ENCODE measurements at places on chromosomes 2 and 18.

- no peak for DNase-seq
These were observed 2.0 kb upstream of the ZAP70 start for GRCh38 chr2:97711394-97711711.

DNA sequence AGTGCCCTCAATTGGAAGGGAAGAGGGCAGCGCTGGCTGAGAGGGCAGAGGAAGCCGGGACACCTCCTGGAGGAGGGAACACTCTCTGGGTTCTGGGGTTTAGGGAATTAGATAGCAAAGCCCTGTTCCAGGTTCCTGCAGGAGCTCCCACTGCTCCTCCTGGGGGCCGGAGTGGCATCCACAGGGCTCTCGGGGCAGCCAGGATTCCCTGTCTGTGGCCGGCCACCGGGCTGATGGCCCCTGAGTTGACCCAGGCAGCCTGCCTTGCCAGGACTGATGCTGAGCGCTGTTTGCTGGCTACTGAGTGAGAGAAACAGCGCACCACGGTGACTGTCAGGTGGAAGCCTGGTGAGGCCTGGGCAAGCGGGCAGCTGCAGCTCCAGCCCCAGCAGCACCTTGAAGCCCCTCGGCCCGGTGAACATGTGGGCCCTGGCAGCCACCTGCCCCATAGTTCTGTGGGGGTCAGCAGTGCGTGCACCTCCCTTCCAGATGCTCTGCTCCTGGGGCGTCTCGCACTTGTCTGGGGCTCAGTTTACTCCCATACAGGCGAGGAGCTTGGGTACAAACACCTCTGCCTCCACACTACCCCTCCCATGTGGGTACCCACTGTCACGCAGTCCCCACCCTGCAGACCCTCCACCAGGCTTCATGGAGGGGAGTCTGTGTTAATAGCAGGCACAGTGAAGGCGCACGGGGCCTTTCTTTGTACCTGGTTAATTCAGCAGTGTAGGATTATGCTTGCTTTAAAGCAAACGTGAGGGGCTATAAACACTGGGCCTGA lies 7.7 kb upstream of the ALLC start:
- no peak for DNase-seq

GRCh38 chr2:3101016-3101942 lies 276.3 kb downstream of the EIPR1 start:
- no peak for DNase-seq

GRCh38 chr2:131584940-131585339 lies 57.3 kb downstream of the CCDC74A start:
- no peak for DNase-seq

DNA sequence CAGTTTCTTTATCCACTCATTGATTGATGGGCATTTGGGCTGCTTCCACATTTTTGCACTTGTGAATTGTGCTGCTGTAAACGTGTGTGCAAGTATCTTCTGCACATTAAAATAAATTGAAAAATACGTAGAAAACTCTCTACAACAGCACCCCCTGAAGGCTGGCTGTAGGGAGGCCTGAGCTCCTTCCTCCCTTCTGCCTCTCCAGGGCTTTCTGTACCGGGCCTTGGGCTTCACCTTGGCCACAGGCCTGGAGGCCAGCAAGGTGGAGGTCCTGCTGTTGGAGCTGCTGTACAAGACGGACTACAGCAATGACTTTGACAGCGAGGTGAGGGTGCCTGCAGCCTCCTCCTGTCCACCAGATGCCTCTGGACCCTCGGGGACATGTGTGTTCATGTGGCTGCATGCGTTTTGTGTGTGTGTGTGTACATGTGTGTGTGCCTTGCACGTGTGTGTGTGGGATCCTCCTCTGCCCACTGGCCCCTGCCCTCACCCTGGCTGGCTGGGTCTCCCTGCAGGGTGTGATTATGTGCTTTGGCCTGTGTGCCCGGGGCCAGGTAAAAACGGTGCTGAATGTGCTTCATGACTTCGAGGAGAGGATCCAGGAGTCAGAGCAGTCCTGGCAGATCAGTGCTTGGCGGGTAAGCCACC lies 29.2 kb downstream of the MROH2A start:
- DNase-seq, result no peak

- DNase-seq, result no peak
These were observed 58.3 kb downstream of the BCL11A start for GRCh38 chr2:60495041-60495625.

GRCh38 chr18:57432140-57432539 lies 3.0 kb upstream of the ONECUT2 start:
- no peak for DNase-seq

DNA sequence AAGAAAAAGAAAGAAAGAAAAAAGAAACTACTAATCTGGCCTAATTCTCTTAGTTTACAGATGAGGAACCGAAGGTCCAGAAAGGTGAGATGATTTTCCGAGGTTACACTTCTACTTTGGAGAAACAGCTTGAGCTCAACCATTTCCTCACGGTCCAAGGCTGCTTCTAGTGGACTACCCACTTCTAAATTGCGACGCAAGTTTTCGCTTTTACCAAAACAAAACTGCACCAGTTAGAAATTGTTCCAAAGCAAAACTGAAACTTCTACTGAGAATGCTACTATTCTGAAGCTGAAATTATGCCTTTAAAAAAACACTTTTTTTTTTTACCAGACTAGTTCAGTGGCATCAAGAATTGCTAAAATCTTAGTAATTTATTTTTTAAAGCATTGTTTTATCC lies 101.6 kb downstream of the INO80D start:
- DNase-seq, result no peak

DNA sequence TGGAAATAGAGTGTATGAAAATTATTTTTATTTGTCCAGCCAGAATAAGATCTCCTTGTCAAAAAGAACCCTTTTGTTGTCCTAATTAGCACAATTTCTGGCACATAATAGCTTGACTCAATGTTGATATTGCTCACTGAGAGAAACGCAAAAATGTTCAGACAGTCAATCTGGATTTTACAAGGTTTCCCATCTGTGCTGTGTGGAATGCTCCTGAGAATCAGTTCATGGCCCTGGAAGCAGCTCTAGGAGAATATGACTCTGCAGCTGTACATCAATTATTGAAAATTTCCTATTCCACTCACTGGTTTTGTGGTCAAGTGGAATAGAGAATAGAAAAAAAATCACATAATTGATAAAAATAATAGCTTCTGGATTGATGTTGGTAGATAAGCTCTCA lies 1582.9 kb upstream of the NXPH2 start:
- no peak for DNase-seq
